ENCODE measurements at places on chromosomes 6 and 20.
A peak's percentile ranks its signal among the peaks of the same experiment; 100 is the strongest.

- DNase-seq = peak; percentile 81
Observed at GRCh38 chr20:44780226-44780625, 30.1 kb downstream of the RIMS4 start.

- DNase-seq = no peak
Observed at GRCh38 chr6:137919837-137920730, 53.0 kb downstream of the TNFAIP3 start.

- no peak for DNase-seq
Observed at GRCh38 chr6:52697903-52698302, 27.0 kb downstream of the TMEM14A start.

GRCh38 chr6:28742668-28743270, 181.0 kb downstream of the TRIM27 start:
- DNase-seq = peak; percentile 63

DNA sequence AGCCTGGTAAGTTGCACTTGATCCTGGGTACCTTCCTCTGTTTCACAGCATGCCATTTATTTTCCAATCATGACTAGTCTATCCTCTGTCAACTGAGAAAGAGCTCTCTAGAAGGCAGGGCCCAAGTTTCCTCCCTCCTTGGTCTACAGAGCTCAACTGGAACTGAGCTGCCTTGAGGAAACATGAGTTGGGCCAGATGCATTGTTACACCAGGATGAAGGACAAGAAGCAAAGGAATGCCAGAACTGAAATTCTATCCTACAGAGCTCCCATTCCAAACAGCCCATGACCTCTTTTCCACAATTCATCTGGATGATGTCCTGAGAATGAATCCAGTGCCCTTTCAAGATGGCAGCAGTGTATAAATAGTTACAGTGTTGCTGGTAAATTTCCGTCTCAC, 66.7 kb upstream of the E2F3 start:
- DNase-seq = no peak
